ENCODE measurements at places on chromosomes 1 and 21.

- DNase-seq: no peak
Measured at GRCh38 chr1:21896652-21897532, 40.2 kb downstream of the HSPG2 start.

- no peak for DNase-seq
Measured at GRCh38 chr21:38809198-38809878, 3.6 kb downstream of the ETS2 start.

DNA sequence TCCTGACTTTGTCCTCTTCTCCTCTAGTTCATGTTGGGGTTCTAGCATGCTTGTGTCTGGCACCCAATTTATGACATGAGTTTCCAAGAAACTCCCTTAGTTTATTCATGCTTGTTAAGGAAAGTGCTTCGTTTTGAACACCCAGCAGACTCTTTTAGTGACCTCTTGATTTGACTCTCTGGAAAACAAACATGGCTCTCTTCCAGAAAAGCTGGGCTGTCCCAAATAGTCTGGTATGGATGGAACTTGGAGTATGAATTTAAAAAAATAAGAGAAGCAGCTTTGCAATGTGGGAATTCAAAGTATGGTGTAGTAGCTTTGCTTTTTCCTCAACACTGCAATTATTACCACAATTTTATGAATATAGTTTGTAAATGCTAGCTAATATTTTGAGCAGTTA lies 143.4 kb upstream of the C8B start:
- DNase-seq: no peak

GRCh38 chr1:149903836-149904491 lies 4.6 kb downstream of the BOLA1 start:
- no peak for DNase-seq

- DNase-seq: no peak
Measured at GRCh38 chr1:186629341-186629740, 50.9 kb downstream of the PTGS2 start.

- DNase-seq: no peak
Measured at GRCh38 chr1:207115269-207115668, 11.2 kb downstream of the C4BPA start.

DNA sequence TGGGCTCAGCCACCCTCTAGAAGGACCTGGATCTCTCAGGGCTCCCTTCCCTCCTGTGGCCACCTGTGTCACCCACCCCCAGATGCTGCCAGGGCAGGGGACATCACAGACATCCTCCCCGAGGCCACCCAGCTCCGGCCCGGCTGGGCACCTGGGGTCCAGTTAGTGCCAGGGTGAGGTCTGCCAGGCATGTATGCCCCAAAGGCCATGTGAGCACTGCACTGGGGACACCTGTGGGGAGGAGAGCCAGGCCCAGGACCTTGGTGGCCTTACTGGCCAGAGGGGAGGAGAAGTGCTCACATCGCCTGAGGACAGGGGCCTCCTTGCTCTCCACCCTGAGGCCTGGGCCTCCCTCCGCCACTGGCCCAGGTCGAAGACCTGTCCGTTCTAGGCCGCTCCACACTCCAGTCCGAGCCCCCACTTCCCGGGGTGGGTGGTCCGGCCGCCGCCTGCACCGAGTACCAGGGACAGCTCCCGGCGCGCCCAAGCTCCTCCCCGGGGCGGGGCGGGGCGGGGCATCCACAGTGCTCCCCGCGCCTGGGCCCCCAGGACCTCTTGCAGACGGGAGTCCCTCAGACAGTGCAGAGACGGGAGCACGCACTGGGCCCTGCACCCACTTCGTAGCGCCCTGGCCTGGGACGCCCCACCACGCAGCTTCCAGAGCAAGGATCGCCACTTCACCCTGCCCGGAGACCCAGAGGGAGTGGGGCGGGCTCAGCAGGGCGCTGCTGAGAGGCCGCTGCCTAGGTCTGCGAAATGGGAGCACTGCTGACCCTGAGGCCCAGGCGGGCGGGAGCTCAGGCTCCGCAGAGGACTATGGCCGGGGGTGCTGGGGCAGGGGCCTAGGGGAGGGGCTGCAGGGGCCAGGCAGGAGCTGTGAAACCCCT lies 34.3 kb upstream of the CCDC27 start:
- no peak for DNase-seq

DNA sequence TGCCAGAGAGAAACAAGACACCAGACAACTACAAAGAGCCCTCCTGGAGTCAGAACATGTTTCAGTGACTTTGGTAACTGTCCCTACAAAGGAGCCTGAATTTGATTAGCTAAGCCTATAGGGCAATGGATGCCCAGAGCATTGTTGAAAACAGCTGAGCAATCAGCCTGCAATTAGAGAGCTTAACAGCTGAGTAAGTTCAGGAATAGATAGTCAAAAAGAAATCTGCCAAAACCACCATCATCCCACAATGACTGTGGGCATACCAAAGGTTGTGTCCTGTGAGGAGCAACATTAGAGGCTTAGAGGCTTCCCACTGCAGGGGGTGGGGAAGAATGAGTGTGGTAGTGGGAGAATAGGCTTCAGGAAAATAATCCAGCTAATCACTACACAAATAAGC lies 32.1 kb downstream of the SH3BP5L start:
- DNase-seq: peak; percentile 30

GRCh38 chr21:43203591-43203990 lies 34.8 kb downstream of the CRYAA start:
- DNase-seq: no peak

DNA sequence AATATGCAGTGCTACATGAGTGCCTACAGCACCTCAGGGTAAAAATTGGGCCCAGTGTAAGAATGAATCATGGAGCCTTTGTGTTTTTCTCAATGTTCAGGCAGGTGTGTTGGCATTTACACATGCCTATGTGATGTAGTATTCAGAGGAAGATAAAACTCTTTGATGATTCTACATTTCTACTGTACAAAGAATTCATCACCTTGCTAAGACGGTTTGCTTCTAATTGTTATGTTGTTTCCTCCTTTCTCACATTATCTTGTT lies 867.3 kb downstream of the TTLL7 start:
- no peak for DNase-seq

DNA sequence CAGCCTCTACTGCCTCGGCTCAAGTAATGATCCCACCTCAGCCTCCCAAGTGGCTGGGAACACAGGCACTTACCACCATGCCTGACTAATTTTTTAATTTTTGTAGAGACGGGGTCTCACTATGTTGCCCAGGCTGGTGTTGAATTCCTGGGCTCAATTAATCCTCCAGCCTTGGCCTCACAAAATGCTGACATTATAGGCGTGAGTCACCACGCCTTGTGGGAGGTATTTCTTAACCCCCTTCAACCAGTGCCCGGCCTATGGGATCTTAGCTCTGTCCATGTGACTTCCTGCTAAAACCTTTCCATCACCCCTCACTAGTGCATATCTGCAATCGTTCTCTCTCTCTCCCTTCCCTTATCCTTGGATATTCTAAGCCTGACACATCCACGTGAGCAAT lies 86.4 kb downstream of the FOXD2 start:
- DNase-seq: no peak

GRCh38 chr1:156508205-156508954 lies 7.8 kb upstream of the MEF2D start:
- no peak for DNase-seq

- DNase-seq: no peak
Measured at GRCh38 chr1:2979191-2980072, 41.8 kb upstream of the ACTRT2 start.

DNA sequence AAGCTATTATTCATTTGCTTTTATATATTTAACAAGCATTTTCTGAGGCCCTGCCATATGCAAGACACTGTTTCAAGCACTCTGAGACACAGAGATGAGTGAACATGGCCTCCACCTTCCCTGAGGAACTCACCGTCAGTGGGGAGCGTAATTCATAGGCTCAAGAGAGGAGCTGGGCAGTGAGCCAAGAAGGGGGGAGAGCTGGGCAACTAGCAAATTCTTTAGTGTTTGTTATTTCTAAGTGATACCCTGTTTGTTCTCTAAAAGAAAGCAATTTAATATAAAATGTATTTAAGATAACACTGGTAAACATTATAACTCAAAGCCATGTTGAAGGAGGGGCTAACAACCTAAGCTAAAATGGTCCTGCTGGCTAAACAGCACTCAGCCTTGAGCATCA lies 119.2 kb upstream of the NGF start:
- no peak for DNase-seq

GRCh38 chr1:184541537-184542152 lies 154.8 kb downstream of the C1orf21 start:
- no peak for DNase-seq

DNA sequence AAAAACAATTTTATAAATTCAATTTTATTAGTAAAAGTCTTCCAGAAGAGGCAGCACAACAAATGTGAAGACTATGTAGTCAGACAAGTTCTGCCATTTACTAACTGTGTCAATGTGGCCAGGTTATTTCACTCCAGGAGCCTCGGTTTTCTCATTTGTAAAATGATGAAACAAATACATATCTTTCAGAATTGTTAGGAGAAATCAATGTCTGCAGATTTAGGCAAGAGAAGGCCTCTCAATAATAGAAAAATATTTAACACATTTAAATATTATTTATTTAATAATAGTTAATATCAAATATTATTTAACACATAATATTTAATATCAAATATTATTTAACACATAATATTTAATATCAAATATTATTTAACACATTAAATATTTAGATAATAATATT lies 75.6 kb upstream of the PTGFR start:
- no peak for DNase-seq

GRCh38 chr1:193417945-193418744 lies 231.7 kb upstream of the B3GALT2 start:
- no peak for DNase-seq

GRCh38 chr1:221994274-221994698 lies 252.4 kb upstream of the DUSP10 start:
- no peak for DNase-seq

DNA sequence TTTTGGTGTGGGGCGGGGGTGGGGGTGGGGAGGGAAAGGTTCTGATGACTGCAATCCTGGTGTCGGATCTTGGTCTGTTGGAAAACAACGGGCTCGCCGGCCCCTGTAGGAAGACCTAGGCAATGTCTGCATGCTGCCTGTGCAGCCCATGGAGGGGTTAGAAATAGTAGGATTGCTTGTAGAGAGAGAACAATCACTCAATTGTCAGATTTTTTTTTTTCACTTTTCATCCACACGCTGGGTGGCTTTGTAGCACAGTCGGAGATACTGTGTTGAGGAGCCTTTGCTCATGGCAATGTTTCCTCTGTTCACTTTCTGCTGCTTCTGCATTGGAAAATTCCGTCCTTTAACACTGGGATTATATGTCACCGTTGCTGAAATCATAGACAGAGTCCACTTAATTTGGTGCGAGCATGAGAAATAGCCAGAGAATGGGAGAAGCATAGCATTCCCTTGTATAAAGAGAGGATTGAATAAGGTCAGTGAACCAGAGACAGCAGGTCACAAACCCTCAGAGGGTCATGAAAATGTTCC lies 107.5 kb downstream of the MRPS6 start:
- no peak for DNase-seq

- DNase-seq: no peak
Measured at GRCh38 chr1:209831615-209832014, 3.8 kb downstream of the UTP25 start.

DNA sequence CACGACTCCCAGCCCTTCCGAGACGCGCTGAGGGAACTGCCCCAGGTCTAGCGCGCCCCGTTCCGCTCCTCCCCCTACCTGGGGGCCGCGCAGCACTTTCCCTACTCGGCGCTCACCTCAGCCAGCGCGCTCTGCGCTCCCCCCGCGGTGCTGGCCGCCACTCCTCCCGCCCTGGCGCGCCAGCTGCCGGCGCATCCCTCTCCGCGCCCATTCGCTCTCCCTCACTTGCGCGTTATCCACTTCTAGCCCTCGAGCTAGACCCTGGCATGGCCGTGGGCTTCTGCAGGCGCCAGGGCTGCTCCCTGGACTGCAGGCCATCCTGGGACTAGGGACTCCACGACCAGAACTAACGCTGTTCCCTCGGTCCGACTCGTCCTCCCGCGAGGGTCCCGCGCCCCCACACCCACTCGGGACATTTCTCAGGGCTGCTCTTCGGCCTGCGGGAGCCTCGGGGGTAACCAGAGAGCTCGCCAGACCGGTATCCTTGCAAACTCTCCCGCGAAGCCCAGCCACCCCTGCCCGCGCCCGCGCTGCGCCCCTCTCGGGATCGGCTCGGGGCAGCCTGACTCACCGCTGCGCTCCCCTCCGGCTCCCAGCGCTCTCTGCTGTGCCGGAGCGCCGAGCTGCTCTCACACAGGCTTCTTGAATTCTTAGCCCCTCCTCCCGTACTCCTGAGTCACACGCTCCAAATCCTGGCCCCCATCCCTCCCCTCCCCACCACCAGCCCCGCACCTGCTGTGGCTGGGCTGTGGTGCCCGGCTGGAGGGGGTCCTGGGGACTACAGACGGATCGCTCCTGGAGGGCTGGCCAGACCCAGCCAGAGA lies at the start of gene NGF:
Gene NGF (minus strand): TSS at position 617 of the 824 bp plus-strand sequence. CDS start 51,454 bp downstream, outside the sequence.
- DNase-seq: peak; percentile 54

DNA sequence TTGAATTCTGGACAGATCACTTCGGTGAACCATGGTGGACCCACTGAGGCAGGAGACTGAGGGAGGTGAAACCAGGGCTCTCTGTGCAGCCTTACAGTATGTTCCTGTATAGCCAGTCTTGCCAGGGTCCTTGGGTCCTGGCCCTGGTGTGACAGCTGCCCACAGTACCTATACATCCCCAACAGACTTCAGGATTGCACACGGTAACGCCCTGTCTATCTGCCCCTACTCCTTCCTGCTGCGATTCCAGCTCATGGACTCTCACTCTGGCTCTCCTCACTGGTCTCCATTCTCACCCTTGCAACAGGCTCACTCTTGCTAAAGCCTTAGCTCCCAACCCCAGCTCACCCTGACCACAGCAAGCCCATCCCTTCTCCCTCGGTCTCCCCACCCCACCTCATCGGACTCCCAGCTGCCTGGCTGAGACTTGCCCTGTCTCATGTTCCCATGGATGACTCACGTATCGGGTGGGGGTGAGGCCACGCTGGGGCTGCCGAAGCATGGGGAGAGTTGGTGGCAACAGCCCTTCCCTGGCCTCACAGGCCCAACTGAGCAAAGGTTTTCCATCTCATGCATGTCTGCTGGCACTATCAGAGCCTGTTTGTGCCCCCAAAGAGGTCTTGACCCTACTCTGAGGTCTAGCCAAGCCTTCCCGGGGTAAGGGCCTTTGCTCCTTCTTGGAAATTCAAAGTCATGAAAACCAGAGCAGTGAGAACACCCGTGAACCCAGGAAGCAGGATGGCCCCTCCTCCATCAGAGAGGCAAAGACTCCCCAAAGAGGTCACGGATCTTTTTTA lies 7.1 kb downstream of the PHLDA3 start:
- DNase-seq: no peak

DNA sequence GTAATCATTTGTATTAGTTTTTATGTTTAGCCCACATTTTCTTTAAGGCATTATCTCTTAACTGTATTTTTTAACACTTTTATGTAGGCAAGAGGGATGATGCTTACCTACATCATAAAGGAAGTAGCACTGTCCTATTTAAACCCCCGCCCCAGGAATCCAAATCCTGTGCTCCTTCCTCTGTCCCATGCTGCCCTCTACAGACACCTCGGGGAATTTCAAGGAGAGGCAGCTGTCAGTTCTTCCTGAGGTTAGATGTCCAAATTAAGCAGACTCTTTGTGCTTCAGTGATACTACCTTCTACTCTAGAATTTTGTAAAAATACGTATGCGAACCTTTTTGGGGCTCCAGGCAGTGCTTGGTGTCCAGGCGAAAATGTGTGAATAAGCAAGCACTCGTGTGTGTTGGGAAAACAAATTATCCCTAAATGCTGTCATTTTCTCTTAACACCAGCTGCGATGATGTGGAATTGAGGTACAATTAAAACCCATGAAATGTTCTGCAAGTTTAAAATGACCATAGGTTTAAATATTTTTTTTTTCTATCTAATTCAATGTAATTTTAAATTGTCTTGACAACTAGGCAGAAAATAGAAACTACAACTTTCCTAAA lies 19.2 kb downstream of the CRCT1 start:
- DNase-seq: no peak
